ENCODE measurements at places on chromosomes 3 and 15.
A peak's percentile ranks its signal among the peaks of the same experiment; 100 is the strongest.

DNA sequence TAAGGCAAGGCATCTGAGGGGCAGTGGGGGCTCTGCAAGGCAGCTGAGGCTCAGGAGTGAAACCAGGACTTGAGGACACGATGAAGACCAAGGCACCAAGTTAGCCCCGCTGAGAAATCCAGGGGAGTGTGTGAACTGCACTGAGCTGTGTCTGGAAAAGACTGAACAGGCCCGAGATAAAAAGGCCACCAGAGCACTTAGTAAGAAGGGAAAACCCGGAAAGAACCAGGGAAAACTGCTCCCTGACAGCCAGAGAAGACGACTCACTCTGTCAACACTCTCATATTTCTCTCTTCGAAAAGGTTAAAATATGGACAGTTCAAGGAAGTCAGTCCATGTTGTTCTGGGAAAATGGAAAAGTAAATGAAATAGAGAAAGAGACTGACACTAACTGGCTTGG lies 109.0 kb downstream of the SEC22A start:
- no peak for DNase-seq

- no peak for DNase-seq
Measured at GRCh38 chr3:52782412-52783210, 5.2 kb downstream of the ITIH1 start.

- no peak for DNase-seq
Measured at GRCh38 chr3:120652896-120653545, 29.0 kb downstream of the HGD start.

- peak; percentile 78 for DNase-seq
Measured at GRCh38 chr15:74799856-74800558, 12.6 kb upstream of the LMAN1L start.

- DNase-seq = no peak
Measured at GRCh38 chr3:32310336-32310735, 71.9 kb downstream of the CMTM8 start.

GRCh38 chr3:66450390-66451022 lies 50.3 kb downstream of the LRIG1 start:
- DNase-seq = no peak

DNA sequence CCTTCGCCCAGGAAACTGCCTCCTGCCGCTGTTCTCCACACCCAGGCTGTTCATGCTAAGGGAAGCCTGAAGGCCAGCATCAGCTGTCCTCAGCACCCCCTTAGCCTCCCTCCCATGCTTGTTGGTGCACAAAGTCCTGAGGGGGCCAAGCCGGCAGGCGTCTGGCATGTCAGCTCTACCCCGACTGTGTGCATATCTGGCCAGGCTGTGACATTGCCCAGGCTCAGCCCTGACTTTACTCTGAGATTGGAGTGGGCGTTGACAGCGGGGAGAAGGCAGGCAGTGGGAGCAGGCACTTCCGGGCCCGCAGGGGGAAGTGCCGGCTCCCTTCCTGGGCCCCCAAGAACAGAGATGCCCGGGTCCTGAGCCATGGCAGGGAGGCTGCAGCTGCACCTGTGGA lies 492.2 kb downstream of the AGBL1 start:
- DNase-seq = no peak

DNA sequence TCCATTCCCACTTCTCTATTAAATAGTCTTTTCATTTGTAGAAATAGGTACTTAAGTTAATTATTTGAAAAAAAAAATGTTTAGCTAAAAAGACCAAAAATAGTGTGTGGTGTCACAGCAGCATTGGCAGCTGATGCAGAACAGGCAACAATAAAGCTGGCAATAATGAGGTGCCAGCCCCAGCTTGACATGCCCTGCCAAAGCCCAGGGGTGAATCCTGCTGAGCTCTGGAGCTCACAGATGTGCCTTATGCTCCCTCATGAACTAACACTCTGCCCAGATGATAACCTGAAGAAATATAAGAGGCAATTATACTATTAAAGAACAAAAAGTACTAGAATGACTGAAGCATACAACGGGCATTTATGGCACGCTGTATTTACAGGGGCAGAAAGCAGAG lies 63.8 kb downstream of the IGSF11 start:
- DNase-seq = no peak

DNA sequence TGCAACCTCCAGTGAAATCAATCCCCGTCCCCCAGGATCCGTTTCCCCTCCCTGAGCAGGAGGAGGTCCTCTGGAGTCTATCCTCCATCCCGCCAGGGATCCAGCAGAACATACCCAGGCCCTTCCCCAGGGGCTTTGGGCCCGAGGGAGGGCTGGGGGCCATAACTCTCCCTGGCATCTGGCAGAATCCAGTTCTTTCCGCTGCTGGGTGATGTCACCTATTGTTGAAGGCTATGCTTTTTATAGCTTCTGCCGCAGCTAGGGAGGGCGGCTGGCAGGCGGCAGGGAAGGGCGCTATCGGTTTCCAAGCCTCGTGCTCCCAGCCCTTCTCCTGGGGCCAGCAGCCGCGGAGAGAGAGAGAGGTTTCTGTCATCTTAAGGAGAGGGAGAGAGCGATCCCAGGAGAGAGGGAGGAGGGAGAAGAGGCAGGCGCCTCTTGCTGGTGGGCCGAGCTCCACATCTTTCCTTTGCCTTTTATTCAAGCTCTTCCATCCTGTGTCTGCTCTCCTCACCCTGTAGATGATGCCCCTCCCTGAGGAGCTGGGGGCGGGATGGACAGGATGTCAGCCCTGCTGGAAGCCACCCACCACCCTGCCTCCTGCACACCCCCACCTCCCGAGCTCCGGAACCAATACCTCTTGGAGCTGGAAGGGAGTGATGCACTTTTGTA lies 120.1 kb downstream of the ANP32A start:
- peak; percentile 42 for DNase-seq

GRCh38 chr3:170109579-170110293 lies 71.8 kb downstream of the PHC3 start:
- DNase-seq = no peak

DNA sequence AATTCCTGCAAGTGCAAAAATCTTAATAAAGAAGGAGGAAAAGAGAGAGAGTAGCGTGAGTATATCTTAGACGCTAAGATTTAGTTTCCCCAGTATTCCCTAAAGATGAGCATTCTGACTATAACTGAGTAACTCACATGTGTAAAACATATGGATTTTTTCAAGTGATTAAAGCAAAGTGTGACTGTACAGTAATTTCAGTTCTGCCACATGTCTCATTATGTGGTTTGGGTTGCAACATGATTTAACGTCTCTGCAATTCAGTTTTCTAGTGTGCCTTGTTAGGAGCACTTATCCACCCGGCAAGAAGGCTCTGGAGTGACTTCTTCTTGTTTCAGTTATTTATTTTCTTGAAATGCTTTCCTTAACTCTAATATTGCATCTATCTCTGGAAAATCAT lies 514.1 kb downstream of the ROBO1 start:
- DNase-seq = no peak

- no peak for DNase-seq
Measured at GRCh38 chr3:150972366-150973071, at the start of gene CLRN1. TSS of gene CLRN1 (minus strand) at chr3:150972727. CDS start at chr3:150972708, 19 bp downstream.

GRCh38 chr15:79657722-79658121 lies 225.6 kb downstream of the MINAR1 start:
- DNase-seq = no peak

DNA sequence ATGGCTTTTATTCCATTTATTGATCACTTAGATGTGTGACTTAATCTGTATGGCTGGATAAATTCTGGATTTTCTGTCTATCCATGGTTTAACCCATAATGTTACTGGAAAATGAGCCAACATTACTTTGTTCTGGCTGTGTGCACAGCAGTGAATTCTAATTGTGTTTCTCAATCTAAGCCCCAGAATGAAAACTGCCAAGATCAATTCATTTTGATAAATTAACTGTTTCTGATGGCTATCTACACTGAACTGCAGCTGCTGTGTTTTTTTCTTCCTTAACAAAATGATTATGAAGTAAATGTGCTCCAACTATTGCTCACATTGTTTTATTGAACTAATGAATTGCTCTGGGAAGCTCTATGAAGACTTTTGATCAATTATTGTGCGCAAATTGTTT lies 35.7 kb upstream of the CPB1 start:
- DNase-seq = no peak

DNA sequence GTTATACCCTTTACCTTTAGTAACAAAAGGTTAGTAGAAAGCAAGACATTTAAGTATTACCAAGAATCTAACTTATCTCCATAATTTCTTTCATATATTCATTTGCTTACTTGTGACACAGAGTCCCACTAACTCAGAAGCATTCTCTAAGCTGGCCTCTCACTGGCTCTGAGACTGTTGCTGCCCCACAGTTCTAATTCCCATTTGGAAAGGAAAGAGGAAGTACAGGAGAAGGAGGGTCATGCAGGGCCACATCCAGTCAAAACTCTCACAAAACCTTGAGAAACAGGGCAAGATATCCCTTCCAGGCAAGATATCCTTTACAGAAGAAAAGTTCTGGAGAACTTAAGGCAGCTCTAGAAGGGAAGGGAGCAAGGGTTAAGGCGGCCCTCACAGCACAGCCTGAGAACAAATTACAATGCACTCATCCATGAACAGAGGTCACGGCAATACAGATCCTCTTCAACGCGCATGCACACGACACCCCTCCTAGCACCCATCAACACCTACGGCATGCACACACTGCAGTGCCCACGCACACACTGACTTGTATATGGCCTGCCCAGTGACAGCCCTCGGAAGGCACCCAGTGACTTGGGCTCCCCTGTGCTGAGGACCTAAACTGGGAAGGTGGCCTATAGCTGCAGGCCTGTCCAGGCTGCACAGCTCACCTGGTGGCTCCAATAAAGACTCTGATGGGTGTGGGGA lies 13.0 kb upstream of the MYO5C start:
- no peak for DNase-seq

DNA sequence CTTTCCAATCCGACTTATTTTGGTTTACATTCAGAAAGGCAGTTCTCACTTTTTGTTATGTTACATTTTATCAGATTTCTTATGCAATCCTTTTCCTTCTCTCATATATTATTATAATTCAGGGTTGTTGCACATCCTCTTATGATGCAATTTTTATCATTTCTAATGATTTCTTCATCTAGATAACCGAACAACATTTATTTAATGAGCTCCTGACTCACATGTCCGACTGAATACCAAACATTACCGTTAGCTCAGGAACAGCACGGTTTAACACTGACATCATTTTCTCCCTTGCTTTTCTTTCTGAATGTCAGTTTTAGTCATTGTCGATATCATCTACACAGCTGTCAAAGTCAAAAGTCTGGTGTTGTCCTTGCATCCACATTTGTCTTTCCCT lies 199.2 kb downstream of the BCHE start:
- DNase-seq = no peak

DNA sequence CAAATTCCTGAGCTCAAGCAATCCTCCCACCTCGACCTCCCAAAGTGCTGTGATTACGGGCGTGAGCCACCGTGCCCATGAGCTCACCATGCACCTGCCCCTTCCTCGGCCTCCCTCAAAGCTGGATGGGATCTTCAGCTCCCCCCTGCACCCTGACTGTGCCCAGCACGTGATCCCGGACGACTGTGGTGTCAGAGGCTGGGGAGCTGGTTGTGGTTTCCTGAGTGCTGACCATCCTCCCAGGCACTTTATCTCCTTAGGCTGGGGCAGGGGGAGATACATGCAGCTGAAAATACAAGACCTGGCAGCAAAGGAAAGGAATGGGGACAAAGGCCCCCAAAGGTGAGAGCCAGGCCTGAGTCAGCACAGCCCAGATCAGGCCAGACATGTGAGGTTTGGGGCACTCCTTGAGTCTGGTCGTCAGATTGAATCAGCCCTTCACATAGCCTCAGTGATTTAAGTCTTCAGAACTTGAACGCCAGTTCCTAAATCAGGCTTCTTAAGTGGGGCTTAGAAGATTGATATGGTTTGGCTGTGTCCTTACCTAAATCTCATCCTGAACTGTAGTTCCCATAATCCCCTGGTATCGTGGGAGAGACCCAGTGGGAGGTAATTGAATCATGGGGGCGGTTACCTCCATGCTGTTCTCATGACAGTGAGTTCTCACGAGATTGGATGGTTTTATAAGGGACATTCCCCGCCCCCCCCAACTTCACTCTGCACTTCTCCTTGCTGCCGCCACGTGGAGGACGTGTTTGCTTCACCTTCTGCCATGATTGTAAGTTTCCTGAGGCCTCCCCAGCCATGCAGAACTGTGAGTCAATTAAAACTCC lies 35.8 kb downstream of the PRKCD start:
- no peak for DNase-seq

- no peak for DNase-seq
Measured at GRCh38 chr15:88652456-88653199, 13.8 kb downstream of the ISG20 start.

GRCh38 chr15:84949845-84950569 lies 31.6 kb upstream of the PDE8A start:
- DNase-seq = no peak

GRCh38 chr15:25611603-25612002 lies 172.8 kb upstream of the UBE3A start:
- no peak for DNase-seq

- DNase-seq = no peak
Measured at GRCh38 chr3:55482496-55483195, 4.5 kb downstream of the WNT5A start.

- no peak for DNase-seq
Measured at GRCh38 chr3:144636833-144637232, 665.2 kb downstream of the DIPK2A start.

DNA sequence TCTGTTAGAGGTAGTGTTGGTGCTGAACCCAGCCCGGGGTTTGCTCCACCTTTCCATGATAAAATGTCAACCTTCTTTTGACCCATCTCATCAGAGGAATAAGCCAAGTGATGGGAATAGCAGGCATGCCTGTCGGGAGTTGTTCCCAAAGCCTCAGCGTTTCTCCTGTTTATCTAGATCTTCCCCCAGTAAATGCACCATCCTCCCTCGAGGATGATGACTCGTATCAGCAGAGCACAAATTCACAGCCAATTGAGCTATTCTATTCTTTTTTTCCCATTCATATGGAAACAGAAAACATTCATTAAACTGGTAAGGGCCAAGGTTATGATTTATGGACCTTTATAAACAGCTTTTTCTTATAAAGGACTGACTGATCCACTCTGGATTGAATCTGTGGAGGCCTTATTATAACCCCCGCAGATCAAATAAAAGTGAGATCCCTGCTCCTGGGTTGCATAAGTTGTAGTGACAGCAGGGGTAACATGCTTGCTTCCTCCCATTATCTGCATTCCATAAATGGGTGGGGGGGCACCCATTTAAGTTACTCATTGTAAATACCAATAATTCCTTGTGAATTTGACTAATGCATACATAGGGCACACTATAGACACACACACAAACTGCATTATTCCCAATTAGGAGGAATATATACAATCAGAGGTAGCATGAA lies 207.3 kb downstream of the PLCL2 start:
- no peak for DNase-seq

GRCh38 chr3:156211583-156211982 lies 91.2 kb downstream of the KCNAB1 start:
- peak; percentile 21 for DNase-seq

GRCh38 chr15:86439614-86440013 lies 359.9 kb downstream of the AGBL1 start:
- no peak for DNase-seq

- DNase-seq = no peak
Measured at GRCh38 chr3:98821063-98821462, 57.9 kb downstream of the ST3GAL6 start.

DNA sequence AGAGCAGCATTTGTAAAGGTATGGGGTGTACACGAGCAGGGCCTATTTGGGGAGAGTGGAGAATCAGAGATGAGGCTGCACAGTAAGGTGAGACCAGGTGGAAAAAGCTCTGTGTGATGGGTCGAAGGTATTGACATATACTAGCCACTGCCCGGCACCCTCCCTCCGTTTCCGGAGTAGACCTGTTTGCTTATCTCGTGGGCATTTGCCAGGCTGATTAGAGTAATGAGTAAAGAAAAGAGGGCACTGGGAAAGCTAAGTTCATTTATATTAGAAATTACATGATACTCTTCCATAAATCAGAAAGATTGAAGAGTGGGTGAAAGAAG lies 46.2 kb upstream of the ATG7 start:
- DNase-seq = no peak
